ENCODE measurements at places on chromosomes 12 and 14. TPM values are rescaled to one million over a fixed set of nuclear protein-coding genes. Genes with fewer than 3 reads are reported as not detected.

DNA sequence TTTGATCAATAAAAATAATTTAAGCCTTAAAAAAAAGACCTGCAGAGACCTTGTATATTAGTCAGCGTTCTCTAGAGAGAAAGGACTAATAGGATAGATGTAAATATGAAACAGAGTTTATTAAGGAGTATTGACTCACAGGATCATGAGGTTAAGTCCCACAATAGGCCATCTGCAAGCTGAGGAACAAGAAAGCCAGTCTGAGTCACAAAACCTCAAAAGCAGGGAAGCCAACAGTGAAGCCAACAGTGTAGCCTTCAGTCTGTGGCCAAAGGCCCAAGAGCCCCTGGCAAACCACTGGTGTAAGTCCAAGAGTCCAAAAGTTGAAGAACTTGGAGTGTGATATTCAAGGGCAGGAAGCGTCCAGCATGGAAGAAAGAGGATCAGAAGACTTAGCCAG, 66.3 kb downstream of the TBX5 start:
- no peak overlapping the region for H3K27ac ChIP-seq
- H3K4me1 ChIP-seq, result no peaks in the 10 kb centered on the region
- H3K27me3 ChIP-seq, result 0 out of 2 replicates have a peak, but pooled peaks cover 3% of the 10 kb centered on the region
- no peak overlapping the region for H3K4me3 ChIP-seq
- H3K36me3 ChIP-seq, result no peaks in the 10 kb centered on the region

DNA sequence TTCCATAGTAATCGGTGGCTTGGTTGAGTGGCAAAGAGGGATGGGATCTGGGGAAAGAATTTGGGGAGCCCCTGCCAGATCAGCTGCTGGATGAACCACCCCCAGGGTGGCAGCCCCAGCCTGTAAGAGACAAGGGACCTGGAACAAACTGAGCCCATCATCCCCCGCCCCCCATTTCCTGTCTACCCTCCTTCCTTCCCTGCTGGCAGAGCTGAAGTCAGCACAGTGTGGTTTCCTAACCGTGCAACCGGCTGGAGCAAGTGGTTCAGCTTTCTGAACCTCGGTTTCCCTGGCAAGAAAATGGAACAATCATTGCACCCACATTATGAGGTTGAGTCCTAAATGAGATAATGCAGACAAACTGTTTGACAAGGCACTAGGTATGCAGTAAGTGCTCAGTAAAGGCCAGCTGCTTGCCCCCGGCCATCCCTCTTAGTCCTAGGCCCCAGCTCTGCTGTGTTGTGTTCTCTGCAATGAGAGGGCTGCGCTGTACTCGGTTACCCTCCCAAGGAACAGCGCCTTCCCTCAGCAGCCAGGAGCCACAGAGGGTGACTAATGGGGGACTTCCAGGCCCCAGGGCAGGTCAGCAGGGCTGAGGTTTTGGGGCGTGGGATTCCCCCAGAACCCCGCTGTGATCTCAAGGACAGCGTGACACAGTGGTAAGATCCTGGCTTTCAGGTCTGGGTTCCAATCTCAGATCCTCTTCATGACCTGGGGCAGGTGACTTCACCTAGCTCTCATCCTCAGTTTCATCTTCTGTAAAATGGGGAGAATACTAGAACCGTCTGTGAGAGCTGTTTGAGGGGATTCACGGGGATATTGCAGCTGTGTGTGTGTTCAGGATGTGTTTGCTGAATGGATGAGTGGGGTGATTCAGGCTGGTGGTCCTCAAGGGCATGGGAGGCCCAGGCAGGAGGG, 16.5 kb downstream of the SELPLG start:
- no peak overlapping the region for H3K4me3 ChIP-seq
- peaks cover 18% of the 10 kb centered on the region for H3K4me1 ChIP-seq
- H3K27me3 ChIP-seq, result no peaks in the 10 kb centered on the region
- no peak for DNase-seq
- no peak overlapping the region for H3K27ac ChIP-seq
- H3K36me3 ChIP-seq, result no peaks in the 10 kb centered on the region

GRCh38 chr12:127548123-127548553, 718.8 kb upstream of the TMEM132C start:
- no peak overlapping the region for H3K27ac ChIP-seq
- DNase-seq, result no peak
- H3K4me1 ChIP-seq, result peaks cover 10% of the 10 kb centered on the region

DNA sequence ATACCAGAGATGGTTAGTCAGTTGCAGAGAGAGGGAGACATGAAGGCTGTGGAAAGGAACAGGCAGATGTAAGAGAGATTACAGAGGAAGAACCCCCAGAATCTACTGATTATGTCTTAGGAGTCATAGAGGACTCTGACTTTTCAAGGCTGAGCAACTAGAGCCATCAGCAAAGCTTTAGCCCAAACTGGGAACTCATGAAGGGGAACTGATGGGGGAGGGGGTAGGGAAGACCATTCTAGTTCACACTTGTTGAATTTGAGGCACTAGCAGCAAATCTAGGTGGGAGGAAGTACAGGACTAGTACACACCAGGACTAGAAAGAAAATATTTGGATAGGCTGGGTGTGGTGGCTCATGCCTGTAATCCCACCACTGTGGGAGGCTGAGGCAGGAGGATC, 10.1 kb downstream of the LGALS3 start:
- H3K4me1 ChIP-seq, result no peaks in the 10 kb centered on the region
- H3K36me3 ChIP-seq, result peaks cover 3% of the 10 kb centered on the region
- H3K4me3 ChIP-seq, result no peak overlapping the region
- H3K27me3 ChIP-seq, result no peaks in the 10 kb centered on the region
- DNase-seq, result no peak

DNA sequence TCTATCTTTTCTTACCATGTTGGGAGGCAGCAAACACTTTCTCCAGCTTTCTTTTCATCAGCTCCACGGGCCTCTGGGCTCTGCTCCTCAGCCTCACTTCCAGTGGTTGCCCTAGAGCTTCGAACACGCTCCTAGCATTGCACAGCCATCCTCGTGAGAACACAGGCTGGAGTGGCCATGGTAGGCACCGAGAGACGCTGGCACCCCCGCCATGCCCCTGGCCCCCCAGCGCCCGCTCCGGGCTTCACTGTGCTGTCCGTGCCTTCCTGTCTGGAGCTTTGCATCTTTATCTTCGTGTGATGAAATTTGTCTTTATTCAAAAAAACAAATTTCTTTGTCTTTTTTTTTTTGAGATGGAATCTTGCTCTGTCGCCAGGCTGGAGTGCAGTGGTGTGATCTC, 352.2 kb downstream of the TMEM121 start:
- no peak overlapping the region for H3K4me3 ChIP-seq
- no peaks in the 10 kb centered on the region for H3K4me1 ChIP-seq
- no peak for DNase-seq
- no peak overlapping the region for H3K27ac ChIP-seq

GRCh38 chr12:119036878-119037825, 55.8 kb downstream of the SRRM4 start:
- no peak overlapping the region for H3K27ac ChIP-seq
- H3K27me3 ChIP-seq, result no peaks in the 10 kb centered on the region
- no peak overlapping the region for H3K4me3 ChIP-seq
- H3K36me3 ChIP-seq, result no peaks in the 10 kb centered on the region

- no peaks in the 10 kb centered on the region for H3K36me3 ChIP-seq
- no peak overlapping the region for H3K4me3 ChIP-seq
- no peak for DNase-seq
- H3K27ac ChIP-seq, result no peak overlapping the region
- H3K27me3 ChIP-seq, result no peaks in the 10 kb centered on the region
These were observed 207.2 kb upstream of the BCL2L14 start for GRCh38 chr12:11863478-11863906.

- peak overlapping the region; percentile 75 for H3K4me3 ChIP-seq
- H3K4me1 ChIP-seq, result peaks cover 15% of the 10 kb centered on the region
- peak overlapping the region; percentile 77 for H3K27ac ChIP-seq
- H3K27me3 ChIP-seq, result no peaks in the 10 kb centered on the region
- peak; percentile 80 for DNase-seq
These were observed 1.4 kb upstream of the CCDC85C start for GRCh38 chr14:99605299-99605961.

DNA sequence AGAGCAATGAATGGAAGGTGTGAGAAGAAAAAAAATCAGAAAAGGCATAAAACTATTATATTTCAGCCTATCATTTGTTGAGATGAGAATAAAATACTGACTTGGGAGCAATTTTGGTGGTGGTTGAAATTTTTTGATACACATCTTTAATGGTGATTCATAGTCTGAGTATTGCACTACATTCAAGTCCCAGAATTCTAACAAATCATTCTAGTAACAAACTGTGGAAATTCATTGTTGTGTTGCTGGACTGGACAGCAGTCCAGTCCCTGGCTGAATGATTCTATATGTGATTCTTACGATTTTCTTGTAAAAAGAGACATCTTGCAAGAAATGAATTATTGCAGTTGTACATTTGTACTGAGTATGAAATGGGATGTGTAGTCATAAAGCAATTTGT, 268.6 kb downstream of the TRHDE start:
- no peak overlapping the region for H3K4me3 ChIP-seq
- no peaks in the 10 kb centered on the region for H3K27me3 ChIP-seq
- H3K27ac ChIP-seq, result no peak overlapping the region
- no peaks in the 10 kb centered on the region for H3K4me1 ChIP-seq
- H3K36me3 ChIP-seq, result no peaks in the 10 kb centered on the region

DNA sequence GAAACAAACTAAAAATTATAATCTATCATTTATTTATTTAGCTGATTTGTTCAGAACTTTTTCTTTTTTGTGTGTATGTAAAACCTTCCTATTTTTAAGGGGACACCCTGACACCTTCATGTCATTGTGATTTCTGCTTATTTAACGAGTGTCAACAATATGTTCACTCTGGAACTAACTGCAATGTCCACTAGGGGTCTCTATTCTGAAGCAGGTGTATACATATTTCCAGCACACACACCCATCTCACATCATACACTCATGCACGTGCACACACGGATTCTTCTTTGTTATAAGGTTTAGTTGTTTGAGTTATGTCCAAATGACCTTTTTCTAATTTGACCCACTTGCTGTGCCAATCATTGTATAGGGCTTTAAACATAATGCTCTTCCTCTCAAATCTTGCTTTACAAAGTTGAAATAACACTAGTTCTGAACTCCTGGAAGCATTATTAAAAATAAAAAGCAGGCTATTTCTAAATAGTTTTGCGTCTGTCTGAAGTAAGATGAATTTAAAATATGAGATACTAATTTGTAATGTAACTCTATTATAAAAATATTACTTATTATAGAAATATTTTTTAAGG, 15.5 kb downstream of the E2F7 start:
- H3K27ac ChIP-seq, result no peak overlapping the region
- DNase-seq, result peak; percentile 65
- H3K4me3 ChIP-seq, result no peak overlapping the region
- H3K27me3 ChIP-seq, result no peaks in the 10 kb centered on the region

- no peaks in the 10 kb centered on the region for H3K36me3 ChIP-seq
- H3K4me1 ChIP-seq, result peaks cover 24% of the 10 kb centered on the region
- H3K27me3 ChIP-seq, result no peaks in the 10 kb centered on the region
- H3K27ac ChIP-seq, result peak overlapping the region; percentile 98
These were observed 108.7 kb upstream of the CCND2 start for GRCh38 chr12:4164559-4165558.

- H3K27me3 ChIP-seq, result no peaks in the 10 kb centered on the region
- H3K4me3 ChIP-seq, result no peak overlapping the region
- peaks cover 59% of the 10 kb centered on the region for H3K36me3 ChIP-seq
- no peaks in the 10 kb centered on the region for H3K4me1 ChIP-seq
- H3K27ac ChIP-seq, result no peak overlapping the region
These were observed 5.9 kb downstream of the CBX5 start for GRCh38 chr12:54273981-54274380.

DNA sequence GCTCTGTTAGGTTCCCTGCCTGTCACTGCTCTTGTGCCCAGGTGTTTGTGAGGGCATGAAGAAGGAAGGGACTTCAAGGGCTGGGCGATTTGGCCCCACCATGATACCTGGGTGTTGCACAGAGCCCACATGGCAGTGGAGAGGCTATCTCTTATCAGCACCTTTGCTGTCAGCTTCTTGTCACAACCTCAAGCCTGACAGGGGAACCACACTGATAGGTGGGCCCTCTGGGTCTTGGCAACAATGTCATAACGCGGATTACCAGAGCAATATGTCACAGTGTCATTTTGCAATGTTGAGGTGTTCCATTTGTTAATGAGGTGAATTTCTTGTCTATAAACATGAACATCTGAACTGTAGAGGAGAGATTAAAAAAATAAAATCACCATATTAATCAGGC, 22.9 kb upstream of the CACNA1C start:
- H3K36me3 ChIP-seq, result no peaks in the 10 kb centered on the region
- H3K27ac ChIP-seq, result no peak overlapping the region
- no peaks in the 10 kb centered on the region for H3K4me1 ChIP-seq
- no peak for DNase-seq

DNA sequence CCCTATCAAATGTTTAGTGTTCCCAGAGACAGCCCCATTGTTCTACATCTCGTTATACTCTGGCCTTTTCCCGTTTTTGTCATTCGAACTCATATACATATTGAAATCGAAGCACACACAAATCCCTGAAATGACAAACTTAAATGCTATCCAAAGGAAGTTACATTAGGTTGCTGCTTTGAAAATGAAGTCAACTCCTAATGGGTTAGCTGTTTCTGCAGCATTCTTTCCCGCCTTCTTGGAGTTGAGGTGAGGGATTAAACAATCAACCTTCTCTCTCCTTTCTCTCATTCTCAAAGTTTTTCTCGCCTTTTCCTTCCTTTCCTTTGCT, 642 bp upstream of the PHC1 start:
- H3K27ac ChIP-seq, result peak overlapping the region; percentile 58
- H3K27me3 ChIP-seq, result no peaks in the 10 kb centered on the region
- H3K4me3 ChIP-seq, result peak overlapping the region; percentile 92
- no peaks in the 10 kb centered on the region for H3K4me1 ChIP-seq
- no peak for DNase-seq

DNA sequence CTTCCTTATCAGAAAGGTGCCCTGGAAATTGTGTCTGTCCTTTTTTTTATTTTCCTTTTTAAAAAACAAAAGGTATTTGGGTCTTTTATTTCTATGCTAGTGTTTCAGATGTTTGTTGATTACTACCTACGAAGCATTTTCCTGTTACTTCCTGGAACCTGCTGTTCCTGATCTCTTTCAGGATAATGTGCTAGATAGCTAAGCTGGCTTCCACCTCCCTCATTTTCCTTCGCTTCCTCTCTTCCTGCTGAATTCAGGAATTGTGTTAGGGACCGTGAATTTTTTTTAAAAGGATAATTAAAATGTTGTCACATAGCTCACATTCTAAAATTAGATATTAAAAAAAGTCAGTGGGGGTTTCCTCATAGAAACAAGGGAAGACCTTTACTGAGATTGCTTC, 27.7 kb downstream of the TMTC2 start:
- no peaks in the 10 kb centered on the region for H3K36me3 ChIP-seq
- H3K27ac ChIP-seq, result no peak overlapping the region

- no peak overlapping the region for H3K4me3 ChIP-seq
- no peak overlapping the region for H3K27ac ChIP-seq
- no peaks in the 10 kb centered on the region for H3K4me1 ChIP-seq
- H3K36me3 ChIP-seq, result no peaks in the 10 kb centered on the region
- DNase-seq, result no peak
These were observed 50.0 kb upstream of the PRIMA1 start for GRCh38 chr14:93838238-93838637.

GRCh38 chr12:54796991-54797390, 57.3 kb upstream of the MUCL1 start:
- no peaks in the 10 kb centered on the region for H3K27me3 ChIP-seq
- DNase-seq, result no peak
- H3K27ac ChIP-seq, result no peak overlapping the region
- no peaks in the 10 kb centered on the region for H3K4me1 ChIP-seq
- H3K36me3 ChIP-seq, result no peaks in the 10 kb centered on the region

GRCh38 chr12:27178723-27179399, 65.2 kb upstream of the STK38L start:
- no peaks in the 10 kb centered on the region for H3K27me3 ChIP-seq
- DNase-seq, result no peak
- H3K36me3 ChIP-seq, result no peaks in the 10 kb centered on the region
- H3K4me3 ChIP-seq, result no peak overlapping the region

Gene FERMT2
- total RNA-seq, result 65.3 TPM

Gene TAS2R43
- 0.97 TPM for total RNA-seq

Gene FGF23
- not detected for total RNA-seq

Gene METTL1
- total RNA-seq, result 341 TPM

Gene ANAPC5
- total RNA-seq, result 115 TPM

Gene SLCO1B1
- total RNA-seq, result not detected

Gene P2RX2
- total RNA-seq, result not detected
